ENCODE measurements at places on chromosomes 11 and 22.

- no peaks in the 10 kb centered on the region for H3K36me3 ChIP-seq
- peaks cover 12% of the 10 kb centered on the region for H3K27me3 ChIP-seq
- no peak overlapping the region for H3K27ac ChIP-seq
- H3K4me1 ChIP-seq: no peaks in the 10 kb centered on the region
- no peak for DNase-seq
These were observed 158.2 kb downstream of the TTC28 start for GRCh38 chr22:28521451-28521850.

- no peaks in the 10 kb centered on the region for H3K36me3 ChIP-seq
- DNase-seq: no peak
- no peak overlapping the region for H3K4me3 ChIP-seq
These were observed 12.1 kb upstream of the SPTBN2 start for GRCh38 chr11:66741153-66741552.

GRCh38 chr11:22656130-22656529 lies 10.3 kb upstream of the GAS2 start:
- H3K4me3 ChIP-seq: no peak overlapping the region
- no peak overlapping the region for H3K27ac ChIP-seq
- peaks cover 7% of the 10 kb centered on the region for H3K4me1 ChIP-seq

DNA sequence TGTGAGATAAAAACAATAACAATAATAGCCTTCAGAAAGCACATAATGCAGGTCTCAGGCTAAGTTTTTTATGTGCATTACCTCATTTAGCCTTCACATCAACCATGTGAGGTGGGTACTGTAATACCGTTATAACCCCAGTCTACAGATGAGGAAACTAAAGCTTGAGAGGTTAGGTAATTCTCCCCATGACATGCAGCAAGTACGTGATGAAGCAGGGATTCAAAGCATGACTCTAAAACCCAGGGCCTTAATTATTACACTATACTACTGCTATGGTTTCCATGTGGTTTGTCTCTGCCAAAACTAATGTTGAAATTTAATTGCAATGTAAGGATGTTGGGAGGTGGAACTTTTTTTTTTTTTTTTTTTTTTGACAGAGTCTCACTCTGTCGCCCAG lies 37.7 kb upstream of the FDX1 start:
- no peaks in the 10 kb centered on the region for H3K4me1 ChIP-seq
- DNase-seq: no peak
- H3K27me3 ChIP-seq: no peaks in the 10 kb centered on the region
- H3K27ac ChIP-seq: no peak overlapping the region

- peaks cover 59% of the 10 kb centered on the region for H3K36me3 ChIP-seq
- no peak overlapping the region for H3K27ac ChIP-seq
- H3K4me3 ChIP-seq: no peak overlapping the region
- no peaks in the 10 kb centered on the region for H3K27me3 ChIP-seq
- no peaks in the 10 kb centered on the region for H3K4me1 ChIP-seq
- DNase-seq: no peak
These were observed 66.4 kb downstream of the APOL5 start for GRCh38 chr22:35783943-35784614.
